ENCODE measurements at places on chromosomes 12 and 14. TPM values are rescaled to one million over a fixed set of nuclear protein-coding genes. Genes with fewer than 3 reads are reported as not detected.

HOXC6 gene
- 0.14 TPM for polyA plus RNA-seq

CLEC1B gene
- polyA plus RNA-seq: 0.02 TPM

RPS6KL1 gene
- 14.6 TPM for polyA plus RNA-seq

OAS3 gene
- polyA plus RNA-seq: 1.7 TPM

FGF23 gene
- polyA plus RNA-seq: not detected

RFX4 gene
- polyA plus RNA-seq: 0.08 TPM
